NCI-H510A treated with DMSO at 0.1 percent for 48 hours (cell line): ENCODE measurements at places on chromosomes 4 and X.

DNA sequence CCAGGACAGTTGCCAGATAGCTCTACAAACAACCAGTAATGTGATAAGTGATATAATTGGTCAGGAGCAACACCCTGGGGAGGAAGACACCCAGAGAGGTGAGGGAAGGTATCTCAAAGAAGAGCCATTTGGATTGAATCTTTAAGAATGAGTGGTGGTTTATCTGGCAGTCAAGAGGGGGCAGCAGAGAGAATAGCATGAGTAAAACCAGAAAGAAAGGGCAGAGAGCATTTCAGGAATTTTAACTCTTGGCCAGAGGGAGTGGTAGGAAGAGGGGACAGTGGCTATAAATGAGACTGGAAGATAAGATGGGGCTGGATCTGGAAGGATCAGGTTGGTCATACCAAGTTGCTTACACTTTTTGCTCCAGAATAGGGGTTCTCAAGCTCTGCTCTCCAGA, 5.9 kb upstream of the SEPTIN6 start:
- peak; percentile 34 for DNase-seq

DNA sequence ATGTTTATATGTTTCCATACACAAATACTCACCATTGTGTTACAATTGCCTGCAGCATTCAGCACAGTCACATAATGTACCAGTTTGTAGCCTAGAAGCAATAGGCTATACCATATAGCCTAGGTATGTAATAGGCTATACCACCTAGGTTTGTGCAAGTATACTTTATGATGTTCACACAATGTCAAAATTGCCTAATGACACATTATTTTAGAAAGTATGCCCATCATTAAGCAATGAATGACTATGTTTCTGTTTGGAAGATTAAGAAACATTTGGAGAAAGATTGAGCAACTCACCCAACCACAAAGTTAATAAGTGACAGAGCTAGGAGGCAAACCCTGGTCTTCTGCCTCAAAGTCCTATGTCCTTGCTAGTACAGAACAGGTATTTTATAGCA, 96.8 kb upstream of the GRIA3 start:
- no peak for DNase-seq

- DNase-seq = peak; percentile 0
Measured at GRCh38 chrX:54891573-54891972, 29.1 kb upstream of the TRO start.

DNA sequence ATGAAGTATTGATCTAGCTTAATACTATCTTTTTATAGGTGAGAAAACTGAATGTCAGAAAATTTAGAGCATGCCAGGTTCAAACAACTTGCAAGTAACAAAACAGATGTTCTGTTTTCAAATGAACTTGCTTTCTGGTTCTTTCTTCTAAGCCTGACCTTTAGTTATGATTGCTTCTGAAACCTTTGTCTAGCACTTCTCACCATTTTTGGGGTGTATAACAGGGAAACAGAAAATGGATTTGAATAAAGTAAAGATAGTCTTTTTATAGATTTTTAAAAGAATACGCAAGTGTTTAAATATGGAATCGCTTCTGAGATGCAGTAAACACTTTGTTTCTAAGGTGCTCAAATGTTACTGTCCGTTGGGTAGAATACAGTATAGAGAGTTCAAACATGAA, 687.2 kb upstream of the CPEB2 start:
- DNase-seq = no peak

- DNase-seq = peak; percentile 23
Measured at GRCh38 chrX:155056877-155057792, 13.8 kb downstream of the CMC4 start.

DNA sequence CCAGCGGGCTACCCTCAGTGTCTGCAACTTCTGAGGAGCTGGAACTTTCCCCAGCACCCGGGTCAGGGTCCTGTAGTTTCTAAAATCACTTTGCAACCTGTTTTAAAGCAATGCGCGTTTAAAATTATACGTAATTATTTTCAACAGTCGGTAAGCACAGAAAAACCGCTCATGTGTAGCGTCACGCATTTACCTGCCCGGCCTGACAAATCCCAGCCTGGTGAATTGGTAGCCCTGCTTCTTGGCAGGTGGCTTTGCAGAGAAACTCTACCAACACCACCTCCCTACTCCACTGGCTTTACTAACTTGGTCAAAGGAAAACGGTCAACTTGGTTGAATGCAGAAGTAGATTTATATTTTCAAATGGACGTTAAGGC, 640 bp downstream of the BANK1 start:
- DNase-seq = peak; percentile 40

DNA sequence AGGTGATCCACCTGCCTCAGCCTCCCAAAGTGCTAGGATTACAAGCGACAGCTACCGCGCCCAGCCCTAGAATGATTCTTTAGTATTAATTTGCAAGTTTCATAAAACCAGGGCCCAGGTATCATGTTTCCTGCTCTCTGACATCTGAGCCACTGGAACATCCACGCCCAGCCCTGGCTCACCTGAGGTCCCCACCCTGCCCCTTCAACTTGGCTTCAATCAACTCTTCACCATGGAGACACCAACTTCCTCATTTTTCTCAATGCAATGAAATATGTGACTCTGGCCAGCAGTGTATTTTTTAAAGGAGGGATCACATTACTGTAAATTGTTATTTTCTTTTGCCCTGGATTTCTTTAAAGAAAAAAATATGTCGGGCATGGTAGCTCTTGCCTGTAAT, 3.9 kb downstream of the PRSS12 start:
- DNase-seq = no peak

DNA sequence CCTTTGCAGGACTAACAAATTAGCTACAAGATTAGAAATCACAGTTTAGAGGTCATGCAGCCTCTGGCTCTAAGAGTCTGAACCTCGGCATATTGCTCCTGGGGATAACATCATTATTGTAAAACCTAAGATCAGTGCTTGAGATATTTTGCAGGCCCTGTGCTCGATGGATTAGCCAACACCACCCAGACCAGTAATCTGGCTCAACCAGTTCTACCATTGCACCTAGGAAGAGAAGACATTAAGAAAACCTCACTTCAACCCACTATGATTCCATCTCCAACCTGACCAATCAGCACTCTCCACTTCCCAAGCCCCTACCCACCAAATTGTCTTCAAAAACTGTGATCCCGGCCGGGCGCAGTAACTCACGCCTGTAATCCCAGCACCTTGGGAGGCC, 43.6 kb downstream of the WFS1 start:
- DNase-seq = no peak

DNA sequence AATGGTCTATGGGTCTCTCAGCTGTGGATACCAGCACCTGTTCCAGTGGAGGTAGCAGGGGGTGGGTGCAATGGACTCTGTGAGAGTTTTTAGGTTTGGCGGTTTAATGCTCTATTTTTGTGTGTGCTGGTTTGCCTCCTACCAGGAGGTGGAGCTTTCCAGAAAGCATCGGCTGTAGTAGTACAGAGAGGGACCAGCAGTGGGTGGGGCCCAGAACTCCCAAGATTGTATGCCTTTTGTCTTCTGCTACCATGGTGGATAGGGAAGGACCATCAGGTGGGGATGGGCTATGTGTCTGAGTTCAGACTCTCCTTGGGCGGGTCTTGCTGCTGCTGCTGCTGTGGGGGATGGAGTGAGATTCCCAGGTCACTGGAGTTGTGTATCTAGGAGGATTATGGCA, 557.2 kb upstream of the GRID2 start:
- no peak for DNase-seq

GRCh38 chrX:48083706-48084105, 12.3 kb upstream of the ZNF630 start:
- DNase-seq = no peak

- DNase-seq = no peak
Measured at GRCh38 chrX:50814701-50815100, 707 bp upstream of the SHROOM4 start.

DNA sequence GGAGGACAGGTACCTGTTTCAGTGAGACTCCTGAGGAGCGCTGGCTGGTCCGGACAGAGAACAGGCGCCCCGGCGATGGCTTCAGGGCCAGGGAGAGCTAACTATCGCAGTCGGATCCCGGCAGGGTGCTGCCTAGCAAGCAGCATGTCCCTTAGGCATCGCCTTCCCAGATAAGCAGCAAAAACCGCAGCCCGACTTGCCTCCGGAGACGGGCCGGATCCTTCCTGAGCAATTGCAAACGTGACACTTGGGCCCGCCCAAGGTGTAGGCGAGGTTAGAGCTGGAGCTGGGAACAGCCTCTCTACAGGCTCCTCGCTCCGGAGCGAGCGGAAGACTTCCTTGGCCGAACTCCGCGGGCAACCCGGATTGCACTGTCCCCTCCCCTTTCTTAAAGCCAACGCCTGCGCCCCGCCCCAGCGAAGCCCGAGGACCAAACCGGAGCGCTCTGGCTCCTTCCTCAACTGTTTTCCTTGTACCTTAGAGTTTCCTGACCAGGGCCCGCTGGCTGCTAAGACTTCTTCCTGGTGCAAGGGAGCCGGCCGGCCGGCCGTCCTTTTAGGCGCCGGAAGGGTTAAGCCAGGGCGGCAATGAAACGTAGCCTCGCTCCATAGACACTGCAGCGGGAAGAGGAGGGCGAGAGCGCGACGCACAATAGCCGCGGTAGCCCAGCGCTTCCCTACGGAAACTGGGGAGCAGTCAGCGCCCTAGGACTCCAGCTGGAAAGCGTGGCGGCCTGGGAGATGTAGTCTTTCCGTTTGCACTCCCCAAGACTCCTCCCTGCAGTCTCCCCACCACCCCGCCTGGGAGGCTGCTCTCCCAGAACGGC, at the start of gene OPHN1:
Gene OPHN1, minus strand, starts transcription at position 341 of the 826 bp plus-strand sequence. CDS start 475 bp downstream, outside the sequence.
- DNase-seq = peak; percentile 35

DNA sequence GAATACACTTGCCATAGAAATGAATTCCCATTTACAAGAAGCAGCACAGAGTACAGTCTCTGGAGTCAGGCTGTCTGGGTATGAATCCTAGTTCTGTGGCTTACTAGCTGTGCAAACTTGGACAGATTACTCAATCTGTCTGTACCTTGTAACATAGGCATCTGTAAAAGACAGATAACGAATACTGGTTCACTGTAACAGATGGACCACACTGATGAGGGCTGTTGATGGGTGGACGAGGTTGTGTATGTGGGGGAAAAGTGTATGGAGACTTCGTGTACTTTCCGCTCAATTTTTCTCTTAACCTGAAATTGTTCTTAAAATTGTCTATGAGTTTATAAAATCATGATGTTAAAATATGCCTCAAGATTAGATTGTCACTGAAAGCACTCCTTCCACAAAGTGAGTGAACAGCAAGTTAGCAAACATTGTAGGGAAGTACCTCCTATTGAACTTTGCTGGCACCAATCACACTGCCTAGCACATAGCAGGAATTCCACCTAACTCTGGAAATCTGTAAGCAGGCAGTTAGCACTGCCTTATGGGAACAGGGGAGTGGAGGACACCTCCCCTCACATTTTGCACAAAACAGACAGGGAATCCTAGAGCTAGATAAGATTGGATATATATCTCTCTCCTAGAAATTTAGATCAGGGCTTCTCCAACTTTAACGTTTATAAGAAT, 6.5 kb upstream of the EXOSC9 start:
- DNase-seq = no peak

DNA sequence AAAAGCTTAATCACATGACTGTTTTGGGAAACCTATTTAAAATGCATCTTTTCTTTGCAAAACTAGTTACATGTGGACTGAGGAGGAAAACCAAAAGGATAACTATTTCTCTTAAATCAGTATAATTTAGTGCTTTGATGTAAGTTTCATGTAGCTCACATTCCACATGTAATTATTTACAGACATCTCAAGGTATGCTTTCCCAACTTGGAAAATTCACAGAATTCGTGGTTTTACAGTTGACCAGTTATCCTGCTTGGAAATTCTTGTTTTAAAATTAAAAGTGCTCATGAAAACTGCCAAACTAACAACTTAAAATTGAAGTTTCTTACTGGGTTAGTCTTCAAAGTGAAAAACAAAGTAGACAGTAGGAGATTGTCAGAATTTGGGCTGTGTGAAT, 52.4 kb downstream of the EDNRA start:
- DNase-seq = no peak

DNA sequence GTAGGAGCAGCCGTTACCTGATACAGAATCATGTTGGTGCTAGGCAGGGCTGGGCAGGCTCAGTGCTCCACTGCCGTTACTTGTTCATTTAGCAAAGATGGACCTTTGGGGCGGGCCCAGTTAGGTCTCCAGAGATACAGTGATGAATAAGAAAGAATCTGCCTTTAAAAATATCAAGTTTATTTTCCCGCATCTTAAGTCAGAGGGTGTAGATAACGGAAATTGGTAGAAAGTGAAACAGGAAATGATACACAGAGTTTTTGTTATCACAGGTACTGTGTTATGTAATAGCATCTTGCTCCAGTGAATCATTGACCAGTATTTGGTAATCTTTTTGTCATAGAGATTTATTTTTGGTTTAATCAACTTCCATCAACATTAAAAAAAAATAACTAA, 5.5 kb downstream of the TMEM131L start:
- DNase-seq = no peak

DNA sequence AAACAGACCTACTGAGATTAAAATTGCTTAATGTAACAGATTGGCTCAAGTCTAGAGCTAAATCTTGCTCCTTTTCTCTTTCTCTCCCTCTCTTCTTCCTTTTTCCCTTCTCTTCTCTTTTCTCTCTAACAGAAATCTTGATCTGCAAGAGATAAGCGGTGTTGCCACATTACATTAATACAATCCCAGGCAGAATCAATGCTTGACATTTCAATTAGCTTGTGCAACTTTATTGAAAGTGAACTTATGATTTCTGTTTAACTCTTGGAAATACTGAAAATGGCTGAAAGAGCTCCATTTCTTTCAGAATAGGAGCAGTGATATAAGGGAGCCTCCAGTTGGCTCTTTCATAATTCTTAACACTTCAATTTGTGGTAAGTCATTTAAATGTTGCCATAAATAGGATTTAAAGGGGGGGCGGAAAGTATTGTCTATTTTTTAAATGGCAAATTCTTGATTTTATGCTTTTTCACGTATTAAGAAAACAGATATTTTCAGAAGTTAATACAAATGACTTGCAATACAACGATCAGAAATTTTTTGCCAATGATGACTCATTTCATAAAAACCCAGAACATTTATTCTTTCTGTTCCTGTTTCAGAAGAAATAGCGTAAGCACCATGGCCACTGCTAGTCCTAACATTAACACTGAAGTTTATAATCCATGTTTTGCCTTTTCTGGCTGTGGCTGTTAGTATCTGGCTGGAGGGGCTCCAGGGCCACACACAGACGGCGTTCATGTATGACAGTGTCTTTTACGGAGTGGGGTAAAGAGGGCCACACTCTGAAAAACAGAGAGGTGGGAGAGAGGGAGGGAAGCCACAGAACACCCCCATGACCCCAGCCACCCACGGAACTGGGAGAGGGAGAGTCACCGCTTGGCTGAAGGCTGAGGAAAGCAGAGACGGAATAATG, 115.7 kb upstream of the FAT1 start:
- no peak for DNase-seq

- no peak for DNase-seq
Measured at GRCh38 chr4:186592445-186592844, 37.1 kb upstream of the MTNR1A start.

DNA sequence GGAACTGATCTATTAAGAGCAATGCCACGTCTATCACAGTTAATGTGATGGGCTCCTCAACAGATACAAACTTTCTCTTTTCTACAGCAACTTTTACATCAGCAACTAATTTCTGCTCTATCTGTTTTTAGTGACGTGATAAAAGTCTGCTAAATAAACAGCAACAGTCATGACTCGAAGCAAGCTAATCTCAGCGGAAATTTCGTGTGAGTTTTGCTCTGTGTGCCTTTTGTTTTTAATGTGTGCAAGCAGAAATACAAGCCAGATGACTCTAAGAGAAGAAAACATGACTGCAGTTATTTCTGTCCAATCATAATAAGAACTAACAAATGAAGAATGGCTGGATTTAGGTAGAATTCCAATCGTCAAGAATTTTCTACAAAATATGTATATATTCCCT, 214.3 kb downstream of the LDB2 start:
- DNase-seq = no peak
